Pancreas (tissue), 10 donors: ENCODE measurements at places on chromosomes 11 and 22.
A peak's percentile ranks its signal among the peaks of the same experiment; 100 is the strongest.

- no peak for DNase-seq
Observed at GRCh38 chr22:31830721-31831070, 76.9 kb downstream of the DEPDC5 start.

DNA sequence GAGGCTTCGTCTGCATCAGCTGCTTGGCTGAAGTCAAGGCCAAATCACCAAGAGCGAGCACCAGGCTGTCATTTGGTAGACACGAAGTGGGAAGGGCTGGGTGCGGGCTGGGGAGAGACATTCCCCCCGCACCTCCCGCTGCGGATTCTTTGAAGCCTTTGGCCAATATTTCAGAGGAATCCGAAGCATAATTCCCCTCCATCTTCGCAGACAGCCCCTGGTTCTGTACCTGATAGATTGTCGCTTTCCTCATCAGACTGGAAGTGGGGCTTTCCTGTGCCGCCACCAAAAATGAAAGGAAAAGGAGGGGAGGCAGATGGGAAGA is 15.3 kb downstream of the BLID start:
- peak; percentile 20 for DNase-seq

- DNase-seq, result no peak
Observed at GRCh38 chr22:17749605-17750395, 24.5 kb downstream of the BID start.

GRCh38 chr22:50717709-50718351 is 20.2 kb upstream of the ACR start:
- no peak for DNase-seq
